Activated naive CD8-positive, alpha-beta T cell treated with anti-CD3 and anti-CD28 coated beads for 36 hours (primary cell): ENCODE measurements at places on chromosomes 2 and 18. TPM values are rescaled to one million over a fixed set of nuclear protein-coding genes. Genes with fewer than 3 reads are reported as not detected.

RNF152 gene
- 0.42 TPM for total RNA-seq

CDH20 gene
- total RNA-seq = 0.20 TPM

FEZ2 gene
- 7.8 TPM for total RNA-seq

WNT10A gene
- total RNA-seq = 7.1 TPM

FAM124B gene
- 0.52 TPM for total RNA-seq

BUB1 gene
- 75.5 TPM for total RNA-seq

MROH2A gene
- not detected for total RNA-seq

CCDC195 gene
- not detected for total RNA-seq

LRP2 gene
- total RNA-seq = 1.4 TPM

LONRF2 gene
- total RNA-seq = not detected

SOS1 gene
- 41.3 TPM for total RNA-seq

POMC gene
- total RNA-seq = 6.3 TPM

EVA1A gene
- 0.23 TPM for total RNA-seq

PRKCE gene
- total RNA-seq = 8.0 TPM

DNAH6 gene
- total RNA-seq = 0.21 TPM

EVX2 gene
- total RNA-seq = not detected

SLC38A11 gene
- total RNA-seq = not detected

ACMSD gene
- not detected for total RNA-seq

GCA gene
- total RNA-seq = 20.8 TPM

C2orf42 gene
- total RNA-seq = 17.4 TPM

DYNAP gene
- not detected for total RNA-seq

LAPTM4A gene
- total RNA-seq = 20.9 TPM
